ENCODE measurements at places on chromosomes 4 and X.

GRCh38 chr4:88240297-88240714, 44.1 kb downstream of the PPM1K start:
- no peak for DNase-seq

- DNase-seq, result no peak
Observed at GRCh38 chr4:10688846-10689245, 4.3 kb upstream of the CLNK start.

- no peak for DNase-seq
Observed at GRCh38 chr4:71446479-71447081, 107.8 kb downstream of the SLC4A4 start.

- no peak for DNase-seq
Observed at GRCh38 chr4:56147371-56147770, 198.6 kb downstream of the CEP135 start.

DNA sequence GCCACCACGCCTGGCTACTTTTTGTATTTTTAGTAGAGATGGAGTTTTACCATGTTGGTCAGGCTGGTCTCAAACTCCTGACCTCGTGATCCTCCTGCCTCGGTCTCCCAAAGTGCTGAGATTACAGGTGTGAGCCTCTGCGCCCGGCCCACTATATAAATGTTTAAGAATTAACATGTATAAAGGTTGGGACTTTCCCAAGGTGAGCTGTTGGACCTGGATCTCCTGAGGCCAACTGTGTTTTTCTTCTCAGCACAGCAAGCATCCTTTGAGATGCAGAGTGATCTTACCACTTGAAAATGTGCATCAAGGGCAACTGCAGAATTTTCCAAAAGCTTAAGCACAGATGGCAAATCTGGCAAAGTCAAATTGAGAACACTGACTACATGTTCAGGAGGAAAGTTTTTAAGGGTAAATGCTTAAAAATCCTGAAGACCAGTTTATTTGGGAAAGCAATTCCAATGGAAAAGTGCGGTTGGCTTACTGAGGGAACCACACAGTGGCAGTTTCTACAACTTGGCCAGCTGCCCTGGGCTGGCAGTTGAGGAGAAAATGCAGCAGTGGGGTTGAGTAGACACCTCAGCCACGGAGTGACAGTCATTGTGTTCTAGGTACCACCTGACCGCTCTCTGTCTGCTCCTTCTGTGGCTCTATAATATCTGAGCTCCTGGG, 168.9 kb downstream of the CBR4 start:
- no peak for DNase-seq

- no peak for DNase-seq
Observed at GRCh38 chr4:6076391-6076790, 58.2 kb upstream of the C4orf50 start.

GRCh38 chr4:83125738-83126141, 11.2 kb upstream of the PLAC8 start:
- DNase-seq, result peak; percentile 58

DNA sequence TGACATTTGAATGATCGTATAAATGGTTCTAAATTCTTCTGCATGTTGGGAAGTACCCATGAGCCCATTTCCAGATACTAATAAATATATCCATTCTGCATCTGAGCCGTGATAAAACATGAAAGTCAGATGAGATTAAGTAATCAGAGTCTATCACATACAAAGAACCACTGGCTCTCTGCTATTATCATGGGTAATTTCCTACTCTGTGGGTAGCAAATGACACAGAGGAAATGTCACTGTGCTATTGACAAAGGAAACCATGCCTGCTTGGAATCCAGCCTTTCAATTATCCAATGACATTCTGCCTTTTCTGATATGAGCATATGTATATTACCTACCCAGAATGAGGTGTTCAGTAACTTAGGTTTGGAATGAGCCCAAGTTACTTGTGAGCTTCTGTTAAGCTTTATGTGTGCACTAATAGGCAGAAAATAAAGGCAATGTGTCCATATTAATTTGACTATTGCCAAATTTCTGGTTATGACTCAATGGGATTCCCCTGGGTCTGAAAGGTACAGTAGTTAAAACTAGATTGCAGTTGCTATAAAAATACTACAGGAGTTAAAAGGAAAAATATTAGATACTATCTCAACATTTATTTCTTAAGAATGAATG, 238.7 kb upstream of the KCNIP4 start:
- no peak for DNase-seq

- no peak for DNase-seq
Observed at GRCh38 chr4:149345424-149345823, 470.2 kb downstream of the IQCM start.

DNA sequence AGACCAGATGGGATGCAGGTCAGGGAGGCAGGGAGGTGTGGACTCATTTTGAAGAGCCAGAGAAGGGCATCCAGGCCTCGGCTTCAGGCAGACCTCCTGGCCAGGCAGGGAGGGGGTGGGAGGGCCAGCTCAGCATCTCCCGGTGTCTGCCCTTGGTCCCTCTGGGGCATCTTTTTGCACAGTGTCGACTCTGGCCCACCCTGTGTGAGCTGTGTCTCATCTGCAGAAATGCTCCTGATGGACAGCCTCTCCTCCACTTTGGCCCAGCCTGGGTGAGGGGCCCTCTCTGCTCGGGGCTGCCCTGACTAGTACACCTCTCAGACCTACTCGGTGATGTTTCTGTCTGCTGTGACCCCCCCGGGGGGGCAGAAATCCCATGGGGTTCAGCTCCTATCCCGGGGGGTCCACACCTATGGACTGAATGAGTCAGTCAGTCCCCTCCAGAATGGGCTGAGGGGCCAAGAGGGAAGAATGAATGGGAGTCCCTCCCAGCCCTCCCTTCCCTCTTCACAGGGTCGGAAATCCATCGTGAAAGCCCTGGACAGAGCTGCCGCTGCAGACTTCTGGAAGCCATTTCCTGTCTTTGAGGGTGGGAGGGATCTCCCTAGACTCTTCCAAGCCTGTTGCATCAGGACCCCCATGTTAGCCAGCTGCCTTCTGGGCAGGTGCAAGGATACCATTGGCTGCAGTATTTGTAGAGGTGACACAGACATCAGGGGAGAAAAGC, 196.7 kb upstream of the PSAPL1 start:
- no peak for DNase-seq

DNA sequence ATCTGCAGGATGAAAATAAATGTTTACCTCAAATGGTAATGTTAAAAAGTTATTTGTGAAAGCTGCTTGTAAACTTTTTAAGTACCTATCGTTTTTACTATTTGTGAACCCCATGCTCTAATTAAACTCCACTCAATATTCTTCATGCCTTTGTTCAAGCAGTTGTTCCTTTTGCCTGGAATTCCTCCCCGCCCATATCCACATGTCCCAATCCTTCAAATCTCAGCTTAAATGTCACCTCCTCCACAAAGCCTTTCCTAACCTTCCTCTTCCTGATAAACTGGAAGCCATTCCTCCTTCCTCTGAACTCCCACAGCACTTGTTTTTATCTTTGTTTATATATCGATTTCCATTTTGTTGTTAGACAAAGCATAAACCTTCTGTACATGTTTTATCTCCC, 2.4 kb downstream of the MORC4 start:
- DNase-seq, result no peak

GRCh38 chr4:129223945-129224344, 128.0 kb downstream of the C4orf33 start:
- DNase-seq, result no peak

GRCh38 chrX:132592880-132593279, 104.0 kb upstream of the MBNL3 start:
- no peak for DNase-seq

GRCh38 chrX:13220916-13221315, 98.9 kb downstream of the ATXN3L start:
- no peak for DNase-seq

- DNase-seq, result no peak
Observed at GRCh38 chr4:1871471-1872021, 353 bp downstream of the NSD2 start.

DNA sequence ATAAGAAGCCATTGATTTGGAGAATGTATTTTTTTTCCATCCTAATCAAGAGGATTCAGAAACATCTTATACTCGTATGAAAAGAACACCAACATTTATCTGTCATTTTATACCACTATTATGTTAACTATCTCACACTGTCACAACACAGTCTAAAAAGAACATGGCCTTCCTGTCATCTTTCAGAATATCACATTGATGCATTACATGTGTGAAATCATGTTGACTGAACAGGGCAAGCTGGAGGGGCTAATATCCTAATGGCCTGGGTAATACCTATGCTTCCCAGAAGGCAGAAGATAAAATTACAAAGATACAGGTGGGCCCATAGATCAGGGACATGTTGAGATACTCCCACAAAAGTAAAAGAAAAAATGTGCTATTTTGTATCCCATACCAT, 611.7 kb downstream of the STIM2 start:
- DNase-seq, result no peak

- no peak for DNase-seq
Observed at GRCh38 chr4:11051181-11051580, 366.6 kb upstream of the CLNK start.

DNA sequence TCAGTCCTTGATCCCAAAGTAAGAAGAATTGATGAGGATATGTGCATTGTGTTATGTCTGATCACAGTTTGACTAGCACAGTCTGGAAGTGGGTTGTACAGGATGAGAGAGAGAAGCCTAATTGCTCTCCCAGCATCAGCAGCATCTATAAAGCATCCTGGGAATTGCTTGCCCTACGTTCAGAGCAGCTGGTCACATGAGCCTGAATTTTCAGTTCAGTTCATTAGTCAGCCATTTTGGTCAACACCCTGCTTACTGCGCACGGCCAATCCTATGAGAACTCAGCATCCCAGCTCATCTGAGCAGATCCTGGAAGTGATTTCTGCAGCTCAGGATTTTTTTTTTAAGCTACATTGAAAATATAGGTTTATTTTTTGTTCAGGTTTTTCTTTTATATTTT, at the start of gene RUFY3:
TSS of gene RUFY3 (plus strand) at position 218 of the 400 bp plus-strand sequence. CDS start 610 bp downstream, outside the sequence.
- no peak for DNase-seq

- DNase-seq, result no peak
Observed at GRCh38 chr4:106358899-106359298, 9.7 kb downstream of the GIMD1 start.

DNA sequence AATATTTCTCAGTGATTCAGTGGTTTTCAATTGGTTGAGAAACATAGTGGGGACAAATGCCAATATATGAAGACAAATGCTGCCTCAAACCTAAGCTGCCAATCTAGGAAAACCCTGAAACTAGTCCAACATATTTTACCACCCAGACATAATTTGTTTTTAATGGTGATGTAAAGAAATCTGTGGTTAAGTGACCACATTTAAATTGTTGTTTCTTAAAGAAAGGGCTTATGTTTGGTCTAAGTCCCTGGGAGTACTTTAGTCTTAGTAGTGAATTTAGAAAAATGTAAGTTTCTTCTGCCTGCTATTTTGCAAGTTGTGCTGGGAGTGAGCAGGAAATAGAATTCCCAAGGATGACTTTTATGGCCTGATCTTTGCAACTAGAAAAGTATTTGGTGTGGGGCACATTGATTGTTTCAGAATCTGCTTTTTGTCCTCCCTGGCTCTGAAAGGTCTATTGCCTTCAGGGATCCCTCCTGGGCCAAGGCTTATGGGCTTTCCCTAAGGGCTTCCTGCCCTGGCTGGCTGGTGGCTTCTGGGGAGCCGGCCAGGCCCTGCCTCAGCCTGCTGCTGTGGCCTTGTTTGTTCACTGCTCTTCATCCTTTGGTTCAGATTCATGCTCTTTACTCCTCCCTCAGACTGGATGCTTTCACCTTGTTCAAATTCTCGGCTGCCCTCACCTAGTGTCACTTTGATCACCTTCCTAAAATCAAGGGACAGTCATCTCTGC, 169.8 kb upstream of the JADE1 start:
- DNase-seq, result no peak

DNA sequence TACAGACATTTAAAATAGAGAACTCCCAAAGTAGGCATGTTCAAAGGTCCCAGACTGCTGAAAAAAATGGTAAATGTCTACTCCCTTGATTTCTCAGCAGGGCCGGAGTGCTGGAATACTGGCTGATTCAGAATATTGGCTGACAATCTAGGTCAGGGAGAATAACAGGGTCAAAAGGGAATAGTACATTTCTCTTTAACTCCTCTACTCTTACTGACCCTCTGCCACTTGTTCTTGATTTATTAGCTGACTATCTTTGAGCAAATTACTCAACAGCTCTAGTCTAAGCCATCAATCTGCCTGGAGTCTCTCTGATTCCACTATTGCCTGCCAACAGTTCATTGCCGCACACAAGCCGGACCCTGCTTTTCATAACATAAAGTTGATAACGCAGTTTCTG, 19.7 kb upstream of the NWD2 start:
- DNase-seq, result no peak

- DNase-seq, result no peak
Observed at GRCh38 chr4:9885958-9886357, 104.5 kb downstream of the DRD5 start.

GRCh38 chrX:115018040-115018647, 728 bp upstream of the IL13RA2 start:
- DNase-seq, result no peak

DNA sequence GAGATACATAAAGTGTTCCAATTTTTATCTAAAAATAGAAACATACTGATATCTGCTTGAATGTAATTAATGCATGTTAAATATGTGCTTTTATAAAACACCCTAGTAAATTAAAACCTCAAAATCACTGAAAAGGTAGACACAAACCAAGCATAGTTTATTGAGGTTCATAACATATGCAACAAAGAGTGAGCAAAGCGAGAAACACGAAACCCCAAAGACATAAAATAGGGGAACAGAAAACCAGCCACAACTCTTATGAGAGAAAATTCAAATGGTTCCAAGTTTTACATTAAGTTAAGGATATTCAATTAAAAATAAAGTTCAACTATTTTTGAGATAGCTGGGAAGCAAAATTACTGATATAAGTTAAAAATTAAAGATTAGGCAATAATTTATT, 336.4 kb upstream of the AGA start:
- DNase-seq, result no peak

DNA sequence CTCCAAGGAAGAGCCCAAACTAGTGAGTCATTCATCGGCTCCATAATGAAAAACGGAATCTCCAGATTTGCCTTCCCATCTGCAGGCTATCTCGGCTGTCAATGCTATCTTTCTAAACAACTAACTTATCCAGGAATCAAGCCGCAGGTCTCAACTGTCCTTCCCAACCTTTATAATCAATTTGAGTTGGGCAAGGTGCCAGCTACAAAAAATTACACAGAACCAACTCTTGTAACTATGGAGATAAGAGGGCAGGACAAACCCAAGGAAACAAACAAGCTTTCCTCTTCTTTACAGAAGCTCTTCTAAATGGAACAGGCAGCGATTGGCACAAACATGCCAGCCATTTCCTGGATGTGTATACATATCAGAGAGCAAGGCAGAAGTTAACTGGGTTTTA, 61.2 kb upstream of the RAI2 start:
- no peak for DNase-seq

DNA sequence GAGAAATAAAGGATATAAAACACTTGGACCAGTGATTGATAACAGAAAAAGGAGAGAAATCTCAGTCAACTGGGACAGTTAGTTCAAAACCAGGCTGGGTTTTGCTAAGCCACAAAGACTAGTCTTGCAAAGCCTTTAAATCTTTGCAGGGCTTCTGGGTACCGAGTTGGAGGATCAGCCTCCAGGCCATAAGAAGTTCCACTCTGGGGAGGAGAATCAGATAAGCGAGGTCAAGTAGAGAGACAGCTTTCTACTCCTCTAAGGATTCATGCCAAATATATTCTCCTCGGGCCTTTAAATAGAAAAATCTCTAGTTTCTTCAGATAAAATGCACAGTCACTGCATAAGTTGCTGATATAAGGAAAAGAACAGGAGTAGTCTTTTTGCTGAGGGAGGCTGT, 92.7 kb downstream of the MFAP3L start:
- DNase-seq, result no peak

GRCh38 chr4:154376486-154376885, 115.1 kb downstream of the DCHS2 start:
- DNase-seq, result no peak

All from effector memory CD4-positive, alpha-beta T cell (primary cell).